8988T (cell line): ENCODE measurements at places on chromosomes 4 and X.

DNA sequence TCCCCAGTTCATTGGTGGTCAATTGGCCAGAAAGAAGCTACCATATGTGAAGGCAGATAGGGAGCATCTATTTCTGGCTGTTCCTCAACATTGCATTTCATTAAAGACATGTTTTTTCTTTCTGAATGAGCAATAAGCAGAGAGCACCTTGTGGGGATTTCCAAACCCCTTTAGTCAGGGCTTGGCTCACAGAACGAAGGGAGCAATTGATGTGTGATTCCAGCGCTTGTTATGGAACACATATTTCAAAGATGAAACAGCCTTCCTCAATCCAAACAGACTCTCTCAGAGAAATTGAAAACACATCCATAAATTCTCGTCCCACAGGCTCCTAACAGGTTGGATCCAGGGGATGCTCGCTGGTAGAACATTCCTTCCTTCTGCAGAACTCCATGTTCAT, 84.1 kb downstream of the CLCN4 start:
- DNase-seq, result no peak

GRCh38 chrX:77691916-77692315, 94.1 kb downstream of the ATRX start:
- DNase-seq, result no peak

DNA sequence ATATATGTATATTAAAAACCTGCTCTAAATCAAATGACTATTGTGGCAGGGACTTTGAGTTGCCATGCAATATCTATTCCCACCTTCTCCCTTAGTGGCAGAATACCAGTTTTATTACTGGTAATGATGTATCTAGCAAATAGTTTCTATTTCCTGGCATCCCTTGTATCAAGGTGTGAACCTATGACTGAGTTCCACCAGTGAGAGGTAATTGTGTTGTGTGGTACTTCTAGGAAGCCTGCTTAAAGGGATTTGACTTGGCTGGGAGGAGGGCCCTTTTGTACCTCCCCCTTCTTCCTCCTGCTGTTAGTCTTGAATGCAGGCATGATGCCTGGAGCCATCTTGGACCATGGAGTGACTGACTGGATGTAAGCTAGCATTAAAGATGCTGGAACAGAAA, 65.4 kb upstream of the DYNLT3 start:
- DNase-seq, result no peak

- DNase-seq, result no peak
Measured at GRCh38 chr4:22391551-22391950, 124.3 kb downstream of the ADGRA3 start.

- no peak for DNase-seq
Measured at GRCh38 chr4:121199742-121200561, 35.8 kb upstream of the TNIP3 start.

GRCh38 chr4:97216046-97216445, 927.2 kb downstream of the STPG2 start:
- DNase-seq, result no peak

- no peak for DNase-seq
Measured at GRCh38 chr4:68960294-68961163, 8.9 kb upstream of the UGT2A3 start.

GRCh38 chrX:21225643-21226042, 148.6 kb upstream of the CNKSR2 start:
- DNase-seq, result no peak

DNA sequence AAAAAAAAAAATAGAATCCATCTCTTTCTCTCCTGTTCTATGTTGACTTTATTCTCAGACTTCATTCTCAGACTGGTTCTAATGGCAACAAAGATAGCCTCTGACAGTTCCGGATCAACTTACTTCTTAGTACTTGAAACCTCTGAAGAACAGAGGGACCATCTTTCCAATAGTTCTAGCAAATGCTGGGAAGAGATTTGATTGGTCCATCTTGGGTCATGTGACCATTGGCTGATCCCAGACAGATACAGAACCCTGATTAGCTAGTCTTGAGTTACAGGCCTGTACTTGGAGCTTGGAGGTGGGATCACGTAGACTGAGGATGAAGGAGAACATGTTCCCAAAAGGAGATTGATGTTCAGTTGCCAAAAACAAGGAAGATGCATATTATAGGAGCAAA, 66.9 kb upstream of the STIM2 start:
- DNase-seq, result no peak

GRCh38 chr4:78645853-78646757, 94.5 kb downstream of the ANXA3 start:
- DNase-seq, result peak; percentile 10

DNA sequence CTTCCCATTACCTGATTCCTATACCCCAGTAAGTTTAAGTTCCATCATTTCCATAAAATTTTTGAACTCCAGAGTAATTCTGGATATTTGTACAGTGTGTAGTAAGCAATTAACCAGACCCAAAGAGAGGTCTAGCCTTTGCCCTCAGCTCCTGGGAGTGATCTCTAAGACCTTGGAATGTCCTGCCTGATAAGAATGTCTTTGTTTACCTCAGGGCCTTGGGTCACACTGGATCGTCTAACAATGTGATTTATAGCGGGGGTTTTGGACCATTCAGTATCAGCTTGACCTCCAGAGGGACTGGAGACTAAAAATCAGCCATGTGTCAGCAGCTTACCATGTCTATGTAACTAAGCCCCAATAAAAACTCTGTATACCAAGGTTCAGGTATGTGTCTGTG, 330.9 kb upstream of the PPP1R2C start:
- DNase-seq, result no peak

DNA sequence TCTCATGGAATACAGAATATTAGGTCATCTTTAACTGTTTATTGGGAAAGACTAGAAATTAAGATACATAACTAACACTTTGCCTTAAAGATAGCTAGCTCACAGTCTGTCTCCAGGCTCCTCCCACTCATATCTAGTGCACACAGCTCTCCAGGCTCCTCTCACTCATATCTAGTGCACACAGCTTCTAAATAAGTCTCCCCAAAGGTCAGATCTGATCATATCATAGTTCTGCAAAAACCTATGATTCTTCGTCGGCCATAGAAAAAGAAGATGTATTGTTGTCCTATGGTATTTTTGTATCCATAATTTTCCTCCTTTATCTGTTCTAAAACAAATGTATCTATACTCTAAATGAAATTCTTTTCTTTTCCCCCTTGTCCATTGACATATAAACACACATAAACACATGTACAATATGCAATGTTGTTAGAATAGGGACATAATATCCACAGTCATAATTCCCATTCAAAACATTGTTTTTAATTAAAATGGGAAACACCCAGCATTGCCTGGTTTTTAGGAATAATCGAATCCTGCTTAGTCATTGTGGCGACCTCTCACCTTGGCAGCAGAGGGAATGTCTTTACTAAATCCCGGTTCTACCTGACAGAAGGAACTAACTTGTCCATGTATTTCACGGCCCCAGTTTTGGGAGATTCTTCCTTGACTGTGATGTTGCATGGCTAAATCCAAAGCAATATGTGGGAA, 1282.0 kb downstream of the PCDH7 start:
- DNase-seq, result no peak

DNA sequence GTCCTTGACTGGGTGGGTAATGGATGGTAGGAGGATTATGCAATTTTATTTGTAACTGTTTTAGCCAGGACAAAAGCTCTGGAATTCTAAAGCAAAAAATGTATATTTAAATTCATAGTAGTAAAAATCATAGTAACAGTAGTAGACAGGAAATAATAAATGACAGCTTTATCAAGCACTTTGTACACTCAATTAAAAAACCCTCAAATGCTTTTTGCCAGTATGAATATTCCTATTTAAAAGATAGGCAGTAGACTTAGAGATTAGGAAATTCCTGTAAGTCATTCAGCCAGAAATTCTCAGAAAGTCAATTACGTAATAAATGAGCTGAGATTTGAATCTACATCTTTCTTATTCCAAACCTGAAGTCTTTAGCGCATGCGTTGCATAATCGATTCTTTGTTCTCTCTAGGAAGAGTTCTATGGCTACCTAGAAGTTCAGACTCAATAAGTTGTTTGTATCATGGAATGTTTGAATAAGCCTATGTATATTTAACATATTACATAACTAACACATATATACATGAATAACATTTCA, 2.5 kb downstream of the AADAT start:
- no peak for DNase-seq

- DNase-seq, result no peak
Measured at GRCh38 chrX:123905332-123905731, 45.5 kb downstream of the XIAP start.

GRCh38 chr4:35229021-35229420, 1015.3 kb downstream of the ARAP2 start:
- DNase-seq, result no peak

DNA sequence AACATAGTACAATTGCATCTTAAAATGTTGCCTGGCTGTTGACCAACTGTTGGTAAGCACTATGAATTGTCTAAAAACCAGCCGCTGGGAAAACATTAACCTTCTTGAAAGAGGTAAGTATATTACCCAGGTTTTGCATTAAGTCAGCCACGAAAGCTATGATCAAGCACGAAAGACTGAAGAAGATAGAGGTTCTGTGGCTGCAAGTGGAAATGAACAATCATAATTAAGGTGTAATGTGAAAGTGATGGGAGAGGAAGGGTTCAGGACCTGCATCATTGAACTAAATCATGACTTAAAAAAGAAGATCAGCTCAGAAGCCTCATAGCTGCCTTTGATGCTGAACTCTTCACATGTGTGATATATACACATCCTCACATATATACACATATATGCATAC, 341.0 kb downstream of the NR3C2 start:
- DNase-seq, result no peak

GRCh38 chrX:40157228-40158035, 59.7 kb upstream of the BCOR start:
- no peak for DNase-seq

- no peak for DNase-seq
Measured at GRCh38 chr4:183448436-183448835, 4.0 kb downstream of the CDKN2AIP start.

DNA sequence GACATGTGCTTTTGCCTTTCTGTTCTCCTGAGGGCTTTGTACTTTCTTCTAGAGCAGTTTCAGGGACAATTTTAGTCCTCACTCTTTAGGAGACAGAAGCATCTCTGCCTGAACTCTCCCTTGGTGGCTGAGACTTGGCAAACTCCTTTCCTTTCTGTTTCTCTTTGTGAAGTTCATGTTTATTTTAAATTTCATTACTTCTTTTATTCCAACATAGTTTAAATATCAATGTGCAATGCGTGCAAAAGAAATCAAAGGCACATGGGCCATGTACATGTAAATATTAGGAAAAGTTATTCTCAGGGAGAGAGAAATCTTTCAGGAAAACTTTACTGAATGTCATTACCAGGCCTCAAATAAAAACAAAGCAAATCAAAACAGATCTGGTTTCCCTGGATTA, 177.6 kb downstream of the RNF150 start:
- no peak for DNase-seq

DNA sequence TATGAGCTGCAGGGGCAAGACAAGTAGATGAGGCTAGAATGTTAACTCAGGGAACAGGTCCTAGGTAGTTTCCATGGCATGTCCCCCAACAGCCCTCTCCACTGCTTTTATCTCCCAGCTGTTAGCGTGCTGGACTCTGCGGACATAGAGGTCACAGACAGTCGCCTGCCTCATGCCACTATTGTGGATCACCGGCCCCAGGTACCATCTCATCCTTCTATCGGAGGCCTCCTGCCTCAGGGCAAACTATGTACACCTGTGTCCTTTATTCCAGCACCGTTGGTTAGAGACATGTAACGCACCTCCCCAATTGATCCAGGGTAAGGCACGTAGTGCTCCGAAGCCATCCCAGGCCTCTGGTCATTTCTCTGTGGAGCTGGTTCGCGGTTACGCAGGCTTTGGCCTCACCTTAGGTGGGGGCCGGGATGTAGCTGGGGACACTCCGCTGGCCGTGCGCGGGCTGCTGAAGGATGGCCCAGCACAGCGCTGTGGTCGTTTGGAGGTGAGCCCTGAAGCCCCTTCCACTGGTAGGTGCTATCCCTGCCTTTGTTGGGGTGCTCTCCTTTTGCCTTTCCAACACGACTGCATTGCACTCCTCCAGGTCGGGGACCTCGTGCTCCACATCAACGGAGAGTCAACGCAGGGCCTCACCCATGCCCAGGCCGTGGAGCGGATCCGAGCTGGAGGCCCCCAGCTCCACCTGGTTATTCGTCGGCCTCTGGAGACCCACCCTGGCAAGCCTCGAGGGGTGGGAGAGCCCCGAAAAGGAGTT, 2.2 kb downstream of the MAGIX start:
- no peak for DNase-seq

DNA sequence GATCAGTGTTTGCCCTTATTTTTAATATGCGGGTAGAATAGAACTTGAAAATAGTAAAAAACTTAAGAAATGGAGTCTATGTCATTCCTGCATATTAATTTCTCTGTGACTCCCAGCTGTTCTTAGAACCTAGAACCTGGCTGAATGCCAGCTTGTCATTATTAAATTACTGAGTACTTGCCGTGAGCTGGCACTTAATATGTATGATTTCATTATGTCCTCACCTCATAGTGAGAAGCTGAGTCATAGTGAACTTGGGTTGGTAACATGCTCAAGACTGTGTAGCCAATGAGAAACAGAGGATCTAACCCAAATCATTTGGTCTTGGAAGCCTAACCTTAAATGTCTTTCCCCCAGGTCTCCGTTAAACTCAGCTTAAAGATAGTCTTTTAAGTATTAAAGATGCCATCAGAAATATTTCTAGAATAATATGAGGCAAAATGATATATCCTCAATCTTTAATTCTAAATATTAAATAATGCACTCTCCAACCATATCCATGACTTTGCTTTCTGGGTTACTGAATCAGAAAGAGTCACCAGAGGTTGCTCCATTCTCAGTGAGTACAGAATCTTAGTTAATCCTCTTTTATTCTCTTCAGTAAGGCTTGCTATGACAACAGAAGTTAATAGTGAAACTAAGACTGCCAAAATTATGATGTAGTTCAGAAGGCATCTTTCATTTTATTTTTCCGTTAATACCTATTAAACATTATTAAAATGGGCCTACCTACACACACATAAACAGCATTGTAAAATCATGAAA, 58.6 kb upstream of the TLL1 start:
- no peak for DNase-seq

GRCh38 chr4:56505269-56506130, at the start of gene ARL9:
TSS of gene ARL9 (plus strand) at chr4:56505791. CDS start at chr4:56505863, 72 bp downstream.
- DNase-seq, result no peak
